DND-41 (cell line): ENCODE measurements at places on chromosomes 6 and 20.

DNA sequence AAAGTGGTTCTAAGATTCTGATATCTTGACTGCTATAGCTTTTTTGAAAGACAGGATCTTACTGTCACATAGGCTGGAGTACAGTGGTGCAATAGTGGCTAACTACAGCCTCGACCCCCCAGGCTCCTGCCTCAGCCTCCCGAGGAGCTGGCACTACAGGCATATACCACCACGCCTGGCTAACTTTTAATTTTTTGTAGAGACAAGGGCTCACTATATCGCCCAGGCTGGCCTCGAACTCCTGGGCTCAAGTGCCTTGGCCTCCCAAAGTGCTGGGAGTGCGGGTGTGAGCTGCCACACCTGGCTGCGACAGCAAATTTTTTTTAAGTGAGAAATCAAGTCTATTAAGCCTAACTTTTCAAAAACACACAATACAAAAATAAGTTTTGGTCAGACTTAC lies 106.6 kb downstream of the NOL4L start:
- H3K4me3 ChIP-seq: no peak overlapping the region
- H3K27ac ChIP-seq: peak overlapping the region; percentile 43; the same call in 1 of the 2 replicates
- H3K36me3 ChIP-seq: peaks cover 39% of the 10 kb centered on the region
- H3K4me1 ChIP-seq: peaks cover 23% of the 10 kb centered on the region
- H3K27me3 ChIP-seq: no peaks in the 10 kb centered on the region

GRCh38 chr6:123550052-123550617 lies 86.6 kb downstream of the TRDN start:
- H3K36me3 ChIP-seq: no peaks in the 10 kb centered on the region
- no peak overlapping the region for H3K27ac ChIP-seq
- no peaks in the 10 kb centered on the region for H3K4me1 ChIP-seq
- DNase-seq: no peak
- no peaks in the 10 kb centered on the region for H3K27me3 ChIP-seq

DNA sequence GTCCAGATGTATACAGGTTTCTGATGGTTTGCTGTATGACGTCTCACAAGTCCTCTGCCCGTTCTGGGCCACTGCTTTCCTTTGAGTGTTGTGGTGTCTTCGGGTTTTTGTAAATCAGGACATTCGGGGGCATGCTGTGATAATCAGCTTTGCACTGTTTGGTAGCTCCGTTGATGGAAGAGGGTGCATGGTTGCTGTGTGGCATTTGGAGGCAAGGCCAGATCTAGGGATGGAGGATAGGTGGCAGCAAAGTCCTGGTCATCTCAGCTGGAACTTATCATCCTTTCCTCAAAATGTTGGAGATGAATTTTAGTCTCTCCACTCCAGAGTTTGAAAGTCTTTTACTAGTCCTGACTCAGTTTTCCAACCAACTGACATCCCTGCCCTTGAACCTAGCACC lies 91.0 kb downstream of the SCP2D1 start:
- no peak overlapping the region for H3K27ac ChIP-seq
- no peaks in the 10 kb centered on the region for H3K36me3 ChIP-seq
- no peaks in the 10 kb centered on the region for H3K27me3 ChIP-seq
- H3K4me1 ChIP-seq: no peaks in the 10 kb centered on the region

- no peak overlapping the region for H3K27ac ChIP-seq
- no peaks in the 10 kb centered on the region for H3K4me1 ChIP-seq
- no peak for DNase-seq
- H3K4me3 ChIP-seq: no peak overlapping the region
Measured at GRCh38 chr6:37555040-37555781, 55.5 kb upstream of the CCDC167 start.

DNA sequence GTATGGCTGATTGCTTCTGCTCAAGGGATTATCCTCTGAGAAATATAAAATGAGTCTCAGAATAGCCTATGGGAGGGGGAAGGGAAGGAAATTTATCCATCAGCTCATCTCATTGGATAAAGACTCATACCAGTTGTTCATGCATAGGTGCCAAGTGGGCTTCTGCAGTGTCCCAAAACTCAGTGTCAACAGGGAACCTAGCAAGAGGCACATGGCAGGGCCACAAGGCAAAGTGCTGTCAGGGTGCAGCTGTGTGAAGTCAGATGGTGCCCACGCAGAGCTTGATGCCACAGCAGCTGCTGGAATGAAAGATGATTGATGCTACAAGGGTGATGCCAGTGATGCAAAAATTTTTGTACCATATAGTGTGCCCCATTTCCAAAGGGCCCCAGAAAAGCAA lies 3.2 kb upstream of the CHD6 start:
- no peak overlapping the region for H3K4me3 ChIP-seq
- H3K36me3 ChIP-seq: no peaks in the 10 kb centered on the region
- no peak overlapping the region for H3K27ac ChIP-seq
- peaks cover 16% of the 10 kb centered on the region for H3K4me1 ChIP-seq
- H3K27me3 ChIP-seq: peaks cover 18% of the 10 kb centered on the region

GRCh38 chr20:50996901-50997865 lies 25.7 kb downstream of the KCNG1 start:
- no peak overlapping the region for H3K27ac ChIP-seq
- H3K4me3 ChIP-seq: no peak overlapping the region
- no peaks in the 10 kb centered on the region for H3K4me1 ChIP-seq
- H3K36me3 ChIP-seq: no peaks in the 10 kb centered on the region

DNA sequence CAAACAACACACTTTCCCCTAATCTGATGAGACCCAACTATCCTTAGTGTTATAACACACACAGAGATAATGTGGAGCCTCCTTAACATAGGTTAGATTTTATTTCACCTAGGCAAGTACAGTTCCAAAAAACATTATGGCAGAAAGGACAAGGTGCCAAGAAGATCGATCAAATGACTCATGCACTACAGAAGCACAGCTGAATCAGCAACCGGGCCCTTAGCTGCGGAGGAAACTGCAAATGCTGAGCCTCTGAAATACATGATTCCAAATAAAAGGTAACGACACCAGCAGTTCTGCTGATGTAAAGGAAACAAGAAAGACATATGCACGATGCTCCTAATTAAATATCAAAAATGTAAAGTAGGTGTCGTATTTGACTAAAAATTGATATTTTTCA lies 19.9 kb upstream of the MUC21 start:
- H3K4me3 ChIP-seq: no peak overlapping the region
- DNase-seq: no peak
- H3K27me3 ChIP-seq: peaks cover 15% of the 10 kb centered on the region

DNA sequence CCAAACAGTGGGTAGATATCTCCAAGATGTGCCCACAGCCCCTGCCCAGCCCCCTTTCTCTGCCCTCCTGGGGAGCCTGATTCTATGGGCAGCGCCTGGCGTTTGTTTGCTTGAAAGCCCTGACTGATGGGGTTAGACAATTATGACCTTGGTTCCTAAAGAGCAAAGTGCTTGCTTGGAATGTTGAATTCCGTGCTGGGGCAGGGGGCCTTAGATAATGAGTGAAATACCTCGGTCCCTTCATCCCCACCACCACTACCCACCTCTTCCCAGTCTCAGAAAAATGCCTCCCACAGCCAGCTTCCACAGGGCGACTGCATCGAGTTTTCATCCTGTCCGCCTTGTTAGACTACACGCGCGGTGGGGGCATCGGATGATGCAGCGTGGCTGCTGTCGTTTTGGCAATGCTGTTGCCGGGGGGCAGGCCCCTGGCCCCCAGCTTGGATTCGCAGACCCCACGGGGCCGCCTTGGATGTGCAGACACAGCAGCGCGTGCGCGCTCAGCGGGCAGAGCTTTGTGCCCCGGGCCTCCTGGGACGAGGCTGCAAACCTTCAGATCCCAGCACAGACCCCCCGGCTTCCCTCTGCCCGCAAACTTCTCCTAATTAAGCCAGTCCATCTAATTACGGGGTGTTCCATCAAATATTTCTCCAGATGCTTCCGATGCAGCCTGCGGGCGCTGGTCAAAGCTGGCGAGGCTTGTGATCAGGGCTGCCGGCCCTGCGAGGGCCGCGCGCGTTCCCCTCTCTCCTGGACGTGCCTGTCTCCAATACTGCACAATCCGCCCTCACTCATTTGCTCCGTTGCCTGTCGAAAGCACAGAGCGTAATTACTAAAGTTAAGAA lies 86.1 kb downstream of the LINC00237 start:
- no peak for DNase-seq
- no peak overlapping the region for H3K27ac ChIP-seq
- H3K4me1 ChIP-seq: no peaks in the 10 kb centered on the region
- H3K27me3 ChIP-seq: peaks cover 4% of the 10 kb centered on the region
- H3K36me3 ChIP-seq: no peaks in the 10 kb centered on the region
- no peak overlapping the region for H3K4me3 ChIP-seq
